Osteocyte (in vitro differentiated cells): ENCODE measurements at places on chromosomes 4 and X. TPM values are rescaled to one million over a fixed set of nuclear protein-coding genes. Genes with fewer than 3 reads are reported as not detected.

DNA sequence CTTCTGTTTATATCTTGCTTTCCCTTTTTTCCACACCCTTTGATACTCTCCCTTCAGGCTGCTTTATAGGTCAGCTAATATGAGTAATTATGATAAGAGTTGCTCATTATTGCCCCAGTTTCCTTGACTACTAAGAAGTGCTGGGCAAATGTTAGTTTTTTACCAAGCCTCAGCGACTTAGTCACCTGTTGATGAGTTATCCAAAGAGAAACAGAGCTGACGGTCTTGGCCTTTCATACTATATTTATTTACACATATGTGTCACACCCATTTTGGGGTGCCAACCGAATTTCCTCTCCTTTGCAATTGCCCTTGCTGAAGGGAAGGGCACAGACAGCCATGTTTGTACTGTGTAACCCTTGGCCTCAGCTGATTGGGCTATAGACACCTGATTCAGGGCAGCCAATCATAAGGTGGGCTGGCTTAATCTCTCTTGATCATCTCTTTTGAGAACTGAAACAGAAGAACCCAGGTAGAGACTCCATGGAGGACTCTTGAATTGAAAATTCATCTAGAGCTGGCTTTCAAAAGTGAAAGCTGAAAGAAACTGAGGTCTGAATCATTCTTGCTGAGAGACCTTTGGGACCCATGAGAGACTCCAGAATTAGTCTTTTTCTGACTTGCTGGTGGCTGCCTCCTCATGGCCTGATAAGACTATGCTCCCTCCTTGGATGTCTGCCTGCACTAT lies 111.7 kb upstream of the RPS6KA3 start:
- H3K4me3 ChIP-seq = no peak overlapping the region
- H3K4me1 ChIP-seq = no peaks in the 10 kb centered on the region
- DNase-seq = no peak
- H3K27ac ChIP-seq = no peak overlapping the region
- no peaks in the 10 kb centered on the region for H3K27me3 ChIP-seq
- no peaks in the 10 kb centered on the region for H3K36me3 ChIP-seq

The ADH1B gene
- total RNA-seq = 5.7 and 8.8 TPM in 2 replicates

GRCh38 chr4:64079316-64079715 lies 329.9 kb downstream of the TECRL start:
- H3K27me3 ChIP-seq = no peaks in the 10 kb centered on the region
- no peaks in the 10 kb centered on the region for H3K4me1 ChIP-seq
- no peak overlapping the region for H3K4me3 ChIP-seq
- H3K36me3 ChIP-seq = no peaks in the 10 kb centered on the region

DNA sequence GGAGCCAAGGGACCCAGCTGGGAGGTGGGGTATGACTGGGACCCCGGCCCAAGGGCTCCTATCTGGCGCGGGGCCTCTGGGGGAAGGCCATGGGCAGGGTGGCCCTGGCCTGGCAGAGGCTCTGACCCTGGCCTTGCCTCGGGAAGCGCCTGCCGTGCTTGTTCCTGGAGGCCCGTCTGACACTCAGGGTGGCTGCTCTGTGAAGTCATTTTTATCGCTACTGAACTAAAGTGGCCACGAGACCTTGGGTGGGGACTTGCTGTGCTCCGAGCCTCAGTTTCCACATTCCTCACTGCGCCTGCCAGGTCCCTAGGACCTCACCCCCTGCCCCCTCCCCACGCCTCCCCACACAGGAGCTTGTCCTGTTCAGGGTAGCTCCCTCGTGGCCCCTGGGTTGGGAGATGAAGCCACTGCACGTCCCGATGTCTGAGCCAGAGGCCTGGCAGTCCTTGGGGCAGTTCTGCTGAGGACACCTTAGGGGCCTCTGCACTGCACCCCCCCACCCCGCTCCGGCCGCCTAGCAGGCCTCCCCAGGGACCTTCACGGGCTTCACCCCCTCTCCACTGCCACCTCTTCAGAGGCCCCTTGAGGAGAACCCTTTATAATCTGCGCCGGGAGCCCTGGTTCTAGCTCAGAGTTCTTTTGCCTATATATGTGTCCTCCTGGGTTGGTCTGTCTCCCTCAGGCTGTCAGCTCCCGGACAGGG lies 639 bp upstream of the SORCS2 start:
- H3K4me1 ChIP-seq = peaks cover 19% of the 10 kb centered on the region
- H3K27ac ChIP-seq = no peak overlapping the region
- H3K27me3 ChIP-seq = peaks cover 66% of the 10 kb centered on the region
- peak overlapping the region; percentile 63 for H3K4me3 ChIP-seq
- DNase-seq = no peak

The ZNF157 gene
- 0.13 and 0.16 TPM in 2 replicates for total RNA-seq
